GM13977 (cell line): ENCODE measurements at places on chromosomes 4 and X.

DNA sequence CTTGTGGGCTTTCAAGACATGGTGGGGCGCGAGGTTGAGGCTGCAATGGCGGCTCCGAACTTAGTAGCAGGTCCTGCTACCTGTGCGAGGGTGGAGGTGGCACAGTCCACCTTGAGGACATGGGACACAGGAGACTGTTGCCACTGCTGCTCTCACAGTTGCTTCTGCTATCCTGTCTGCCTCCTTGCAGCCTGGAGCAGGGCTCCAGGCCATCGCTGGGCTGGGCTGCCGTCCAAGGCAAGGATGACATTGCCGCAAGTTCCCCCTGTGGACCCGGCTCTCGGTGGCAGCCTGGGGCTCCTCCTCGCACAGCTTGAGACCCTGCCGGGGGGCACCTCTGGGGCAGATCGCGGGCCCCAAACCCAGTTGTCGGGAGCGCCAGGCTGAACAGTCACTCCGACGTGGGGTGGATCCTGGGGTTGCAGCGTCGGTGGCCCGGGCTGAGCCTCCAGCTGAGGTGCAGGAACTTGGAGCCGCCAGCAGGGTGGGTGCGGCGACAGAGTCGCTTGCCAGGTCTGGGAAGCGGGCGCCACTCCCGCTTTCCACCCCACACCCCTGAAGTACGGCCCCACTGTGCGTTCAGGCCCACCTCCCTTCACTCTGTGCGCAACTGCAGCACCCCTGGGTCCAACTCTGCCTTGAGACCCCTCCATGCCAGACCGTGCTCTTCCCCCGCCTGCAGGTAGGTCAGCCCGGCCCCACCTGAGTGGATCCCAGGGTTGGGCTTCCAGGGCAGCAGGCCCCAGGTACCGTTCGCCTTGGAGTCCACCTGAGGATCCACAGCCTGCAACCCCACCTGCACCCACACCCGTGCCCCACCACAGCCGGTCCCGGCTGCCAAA is 192.7 kb upstream of the NUDT6 start:
- no peak for DNase-seq

- DNase-seq: no peak
Observed at GRCh38 chrX:143635915-143636314, at the start of gene SLITRK4. SLITRK4 (minus strand) TSS chrX:143636101; CDS start chrX:143631108, 4,993 bp downstream.

- DNase-seq: no peak
Observed at GRCh38 chrX:46710425-46710824, 48.5 kb downstream of the SLC9A7 start.

DNA sequence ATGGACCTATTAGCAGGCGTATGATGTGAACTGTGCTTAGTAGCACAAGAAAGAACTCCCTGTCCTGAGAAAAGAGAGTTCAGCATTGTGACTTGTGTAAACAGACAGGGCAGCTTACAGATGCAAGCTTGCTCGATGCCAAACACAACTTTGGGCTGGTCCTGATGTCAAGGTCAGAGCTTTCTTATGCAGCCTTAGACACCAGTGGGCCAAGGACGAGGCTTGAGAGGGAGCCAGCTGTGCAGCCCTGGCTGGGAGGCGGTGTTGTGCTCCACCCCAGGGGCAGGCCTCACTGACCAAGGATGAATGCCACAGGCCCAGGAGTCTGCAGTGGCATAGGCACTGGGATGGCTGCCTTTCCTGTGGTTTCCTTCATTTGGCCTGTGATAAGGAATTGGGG is 35.4 kb downstream of the JADE1 start:
- no peak for DNase-seq

- no peak for DNase-seq
Observed at GRCh38 chr4:34148322-34148908, 2095.9 kb downstream of the ARAP2 start.

DNA sequence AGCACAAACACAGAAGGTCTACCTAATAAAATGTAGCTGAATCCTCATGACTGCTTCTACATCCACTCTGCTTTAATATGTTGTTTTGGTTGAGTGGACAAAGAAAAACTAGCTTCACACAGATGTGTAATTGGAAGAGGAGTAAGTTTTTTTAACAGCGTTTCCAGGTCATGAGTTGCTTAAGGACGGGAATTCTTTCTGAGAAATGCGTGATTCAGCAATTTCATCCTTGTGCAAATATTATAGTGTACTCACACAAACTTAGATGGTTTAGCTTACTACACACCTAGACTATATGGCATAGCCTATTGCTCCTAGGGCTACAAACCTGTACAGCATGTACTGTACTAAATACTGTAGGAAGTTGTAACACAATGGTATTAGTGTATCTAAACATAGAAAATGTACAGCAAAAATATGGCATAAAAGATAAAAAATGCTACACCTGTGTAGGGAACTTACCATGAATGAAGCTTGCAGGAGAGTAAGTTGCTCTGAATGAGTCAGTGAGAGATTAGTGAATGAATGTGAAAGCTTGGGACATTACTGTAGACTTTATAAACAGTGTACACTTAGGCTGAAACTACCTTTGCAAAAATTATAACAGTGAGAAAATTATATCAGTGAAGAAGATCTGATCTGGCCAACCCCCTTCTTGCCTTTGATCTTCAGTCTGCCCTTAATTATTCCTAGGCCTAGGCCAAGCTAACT is 70.8 kb upstream of the IL15 start:
- no peak for DNase-seq

DNA sequence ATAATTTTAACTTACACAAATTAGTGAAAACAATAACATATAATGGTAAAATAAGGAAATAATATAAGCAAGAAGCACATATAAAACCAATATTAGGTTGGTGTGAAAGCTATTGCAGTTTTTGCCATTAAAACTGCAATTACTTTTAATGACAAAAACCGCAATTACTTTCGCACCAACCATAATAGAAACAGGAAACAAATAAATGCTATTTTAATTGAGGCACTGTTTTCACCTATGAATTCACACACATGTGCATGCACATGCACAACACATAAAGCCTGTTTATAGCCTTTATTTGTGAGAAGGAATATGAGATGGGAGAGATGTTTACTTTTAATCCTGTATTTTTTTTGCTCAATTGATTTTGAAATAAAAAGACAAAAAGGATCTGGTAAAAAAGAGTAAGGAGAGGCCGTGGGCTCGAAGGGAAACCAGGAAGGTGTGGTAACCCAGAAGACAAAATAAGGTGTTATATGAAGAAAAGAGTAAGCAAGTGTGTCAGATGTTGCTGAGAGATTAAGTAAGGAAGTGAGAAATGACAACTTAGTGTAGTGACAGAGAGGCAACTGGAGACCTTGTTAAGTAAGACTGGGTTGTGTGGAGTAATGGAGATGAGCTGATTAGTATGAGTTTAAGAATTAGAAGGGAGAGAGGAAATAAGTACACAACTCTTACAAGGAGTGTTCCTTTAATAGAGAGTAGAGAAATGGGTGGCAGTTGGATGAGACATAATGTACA is 69.0 kb downstream of the KLHL13 start:
- no peak for DNase-seq

- DNase-seq: peak; percentile 48
Observed at GRCh38 chr4:105509291-105509690, 35.4 kb upstream of the PPA2 start.

DNA sequence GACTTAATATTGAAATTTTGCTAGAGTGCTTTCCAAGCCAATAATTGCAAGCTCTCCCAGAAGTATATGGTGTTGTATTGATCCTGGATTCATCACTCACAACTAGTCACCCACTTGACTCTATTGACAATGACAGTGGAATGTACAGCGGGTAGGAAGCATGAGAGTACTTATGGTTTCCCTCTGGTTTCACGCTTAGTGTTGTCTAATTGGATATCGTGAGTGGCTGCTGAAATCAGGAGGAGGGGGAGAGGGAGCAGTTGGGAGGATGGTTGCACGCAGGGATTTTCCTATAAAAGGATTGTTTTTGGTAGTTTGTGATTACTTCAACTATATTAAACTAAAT is 1819.5 kb upstream of the TENM3 start:
- DNase-seq: no peak

DNA sequence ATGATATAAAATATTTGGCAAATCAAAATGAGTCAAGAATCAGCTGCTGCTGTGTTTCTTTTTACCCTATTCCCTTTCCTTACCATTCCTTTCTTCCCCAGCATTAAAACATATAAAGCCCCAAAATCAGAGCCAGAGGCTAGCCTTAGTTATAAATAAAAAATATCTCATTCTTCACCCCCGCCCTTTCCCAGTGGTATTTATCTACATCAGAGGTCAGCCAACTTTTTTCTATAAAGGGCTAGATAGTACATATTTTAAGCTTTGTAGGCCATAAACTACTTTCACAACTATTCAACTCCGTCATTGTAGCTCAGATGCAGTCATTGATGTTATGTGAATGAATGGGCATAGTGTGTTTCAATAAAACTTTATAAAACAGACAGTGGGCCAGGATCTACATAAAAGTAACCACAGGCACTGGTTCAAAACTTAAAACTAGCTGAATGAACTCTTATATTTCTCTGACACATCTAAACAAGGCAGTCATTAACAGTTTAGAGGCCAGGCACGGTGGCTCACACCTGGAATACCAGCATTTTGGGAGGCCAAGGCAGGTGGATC is 30.5 kb upstream of the TCEANC start:
- DNase-seq: no peak

- DNase-seq: no peak
Observed at GRCh38 chrX:45715748-45716147, 515.1 kb upstream of the DIPK2B start.

DNA sequence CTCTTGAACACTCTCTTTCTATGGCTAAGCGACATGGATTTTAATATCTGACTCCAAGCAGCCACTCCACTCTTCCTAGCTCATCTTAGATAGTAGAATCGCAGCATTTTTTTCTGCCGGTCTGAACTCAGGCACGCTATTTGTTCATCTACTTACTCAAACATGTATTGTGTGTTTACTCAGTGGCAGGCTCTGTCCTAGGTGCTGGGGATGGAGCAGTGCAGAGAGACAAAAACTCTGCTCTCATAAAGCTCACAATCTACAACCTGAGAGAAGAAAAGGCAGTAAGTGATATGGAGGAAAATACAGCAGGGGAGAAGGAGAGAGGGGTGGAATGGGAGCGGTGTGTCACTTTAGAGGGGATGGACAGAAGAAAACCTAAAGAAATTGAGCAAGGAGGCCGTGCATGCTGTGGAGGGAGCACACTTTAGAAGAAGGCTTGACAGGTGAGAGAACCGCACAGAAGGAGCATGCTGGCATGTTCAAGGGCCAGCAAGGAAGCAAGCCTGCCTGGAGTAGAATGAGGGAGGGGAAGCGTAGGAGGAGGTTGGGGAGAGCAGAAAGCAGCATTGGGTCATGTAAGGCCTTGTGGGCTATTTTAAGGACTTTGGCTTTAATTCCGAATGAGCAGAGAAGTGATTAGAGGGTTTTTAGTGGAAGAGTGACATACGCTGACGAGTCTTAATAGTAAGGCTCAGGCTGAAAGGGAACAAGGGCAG is 132.0 kb downstream of the ANK2 start:
- no peak for DNase-seq

- no peak for DNase-seq
Observed at GRCh38 chrX:34437586-34437985, 219.5 kb downstream of the TMEM47 start.

DNA sequence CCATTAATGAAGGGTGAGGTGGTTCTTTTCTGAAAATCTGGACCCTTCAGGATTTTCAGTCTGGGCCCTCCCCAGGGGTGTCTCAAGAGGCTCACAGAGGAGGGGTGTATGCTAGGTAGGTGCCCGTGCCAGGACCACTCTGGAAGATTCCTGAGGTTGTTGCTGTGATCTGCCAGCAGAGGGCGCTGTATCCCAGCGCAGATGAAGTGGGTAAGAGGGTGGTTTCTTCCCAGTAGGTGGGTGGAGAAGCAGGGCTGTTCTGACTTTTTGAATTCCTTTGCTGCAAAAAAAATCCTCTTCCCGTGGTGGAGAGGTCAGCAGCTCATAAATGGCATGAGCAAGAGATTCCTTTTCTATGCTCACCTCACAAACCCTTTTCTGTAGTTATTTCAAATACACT is 51.1 kb downstream of the SCML1 start:
- peak; percentile 60 for DNase-seq

DNA sequence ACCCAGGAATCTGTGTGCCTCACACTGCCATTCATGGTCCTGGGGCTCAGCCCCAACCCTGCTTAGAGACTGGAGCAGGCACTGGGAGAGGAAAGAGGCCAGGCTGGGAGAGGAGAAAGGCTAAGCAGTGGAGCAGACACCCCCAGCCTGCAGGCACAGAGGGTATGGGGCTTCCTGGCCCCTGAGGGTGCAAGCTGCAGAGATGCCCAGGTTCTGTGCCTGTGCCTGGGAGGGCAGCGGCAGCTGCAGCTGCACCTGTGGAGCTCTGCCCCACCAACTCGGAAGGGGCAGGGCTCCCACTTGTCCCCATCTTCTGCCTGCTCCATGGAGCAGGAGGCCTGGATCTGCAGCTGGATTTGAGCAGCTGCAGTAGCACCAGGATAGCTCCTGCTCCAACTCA is 47.9 kb downstream of the DMP1 start:
- no peak for DNase-seq

DNA sequence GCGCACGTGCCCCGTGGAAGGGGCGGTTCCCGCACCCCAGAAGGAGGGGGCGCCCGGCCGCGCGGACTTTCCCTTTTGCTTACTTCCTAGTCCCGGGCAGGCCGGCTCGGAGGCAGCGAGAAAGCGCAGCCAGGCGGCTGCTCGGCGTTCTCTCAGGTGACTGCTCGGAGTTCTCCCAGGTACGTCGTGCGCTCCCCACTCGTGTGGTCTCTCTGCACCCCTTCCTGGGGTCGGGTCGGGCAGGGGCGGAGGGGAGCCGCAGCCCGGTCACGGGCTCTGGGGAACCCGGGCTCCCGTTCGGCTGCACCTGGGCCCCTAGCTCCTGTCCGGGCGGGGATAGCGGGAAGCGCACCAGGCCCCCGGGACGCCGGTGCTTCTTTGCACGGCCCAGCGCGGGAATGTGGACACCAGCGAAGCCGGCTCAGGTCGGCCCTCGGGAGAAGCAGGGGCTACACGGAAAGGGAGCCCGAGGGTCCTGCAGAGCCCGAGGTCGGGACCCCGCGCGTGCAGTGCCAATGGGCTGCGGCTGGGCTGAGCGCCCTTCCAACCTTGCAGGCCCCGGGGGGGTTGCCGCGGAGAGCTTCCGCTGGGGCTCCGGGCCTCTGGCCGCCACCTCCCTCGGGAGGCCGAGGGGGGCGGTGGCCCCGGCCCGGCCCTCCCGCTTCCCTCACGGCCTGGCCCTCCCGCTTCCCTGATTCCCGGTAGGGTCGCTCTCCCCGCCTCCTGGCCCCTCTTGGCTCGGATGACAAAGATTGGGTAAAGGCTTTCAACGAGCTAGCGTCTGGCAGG is at the start of gene TLR2:
Gene TLR2 (plus strand): TSS at position 99 of the 789 bp plus-strand sequence. CDS start 18,628 bp downstream, outside the sequence.
- peak; percentile 82 for DNase-seq
